GM06990 (cell line): ENCODE measurements at places on chromosomes 6 and 20.

GRCh38 chr6:163324688-163325389, 89.7 kb upstream of the QKI start:
- DNase-seq: no peak

DNA sequence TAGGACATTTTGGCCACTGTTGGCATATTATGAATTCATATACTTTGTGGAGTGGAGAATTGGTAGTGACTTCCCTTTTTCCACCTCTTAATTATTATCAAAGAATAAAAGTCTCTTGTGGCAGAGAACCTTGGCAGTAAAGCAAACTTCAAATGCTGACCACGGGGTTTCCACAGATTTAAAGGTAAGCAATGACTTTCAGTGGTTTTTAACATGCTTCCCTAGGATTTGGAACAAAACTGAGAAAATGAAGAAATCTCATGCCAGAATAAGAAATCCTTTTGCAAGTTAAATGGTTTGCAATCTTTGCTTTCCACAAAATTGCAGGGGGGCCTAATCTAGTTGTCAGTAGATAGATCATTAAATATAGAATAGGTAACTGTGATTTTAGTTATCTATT, 2.0 kb upstream of the SDC4 start:
- no peak for DNase-seq

GRCh38 chr6:47141963-47142362, 99.8 kb upstream of the ADGRF1 start:
- DNase-seq: no peak

- no peak for DNase-seq
These were observed 71.5 kb downstream of the PRND start for GRCh38 chr20:4793183-4793582.

DNA sequence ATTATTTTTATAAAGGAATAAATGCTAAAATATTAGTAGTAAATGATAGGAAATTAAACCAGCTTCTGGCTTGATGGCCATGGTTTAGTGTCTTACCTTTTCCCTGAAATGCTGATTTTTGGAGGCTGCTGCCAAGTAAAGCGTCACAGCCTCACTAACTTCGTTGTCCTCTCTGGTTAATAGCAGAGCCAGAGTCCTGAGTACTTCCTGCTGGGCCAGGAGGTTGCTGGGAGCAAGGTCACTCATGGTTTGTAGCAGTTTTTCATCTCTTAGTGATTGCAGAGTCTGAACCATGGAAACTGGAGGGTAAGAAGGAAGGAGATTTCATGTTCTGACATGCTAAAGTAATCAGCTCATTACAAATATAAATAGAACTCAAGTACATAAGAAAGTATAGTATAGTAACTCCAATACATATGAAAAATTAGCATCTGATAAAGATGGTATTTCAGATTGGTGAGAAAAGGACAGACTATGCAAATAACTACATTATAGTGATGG, 26.5 kb upstream of the ARMH2 start:
- no peak for DNase-seq
